ENCODE measurements at places on chromosomes 4 and X.

DNA sequence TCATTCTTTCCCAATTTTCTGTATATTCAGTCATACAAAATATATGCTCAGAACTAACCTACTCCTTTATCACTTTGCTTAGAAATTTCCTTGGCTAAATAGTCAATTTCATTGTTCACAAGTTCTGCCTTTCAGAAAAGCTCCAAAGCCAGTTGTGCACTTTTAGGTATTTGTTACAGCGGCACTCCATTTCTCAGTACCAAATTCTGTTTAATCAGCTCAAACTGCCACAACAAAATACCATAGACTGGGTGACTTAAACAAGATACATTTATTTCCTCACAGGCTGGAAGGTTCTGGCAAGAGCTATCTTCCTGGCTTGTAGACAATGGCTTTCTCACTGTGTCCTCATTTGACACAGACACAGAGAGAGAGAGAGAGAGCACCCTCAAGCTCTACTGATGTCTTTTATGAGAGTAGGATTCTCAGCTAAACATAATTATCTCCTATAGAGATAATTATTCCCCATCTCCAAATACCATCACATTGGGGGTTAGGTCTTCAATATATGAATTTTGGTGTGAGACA lies 188.8 kb upstream of the FSTL5 start:
- DNase-seq: no peak

- DNase-seq: no peak
Measured at GRCh38 chrX:76850851-76851250, 423.3 kb downstream of the MAGEE1 start.

DNA sequence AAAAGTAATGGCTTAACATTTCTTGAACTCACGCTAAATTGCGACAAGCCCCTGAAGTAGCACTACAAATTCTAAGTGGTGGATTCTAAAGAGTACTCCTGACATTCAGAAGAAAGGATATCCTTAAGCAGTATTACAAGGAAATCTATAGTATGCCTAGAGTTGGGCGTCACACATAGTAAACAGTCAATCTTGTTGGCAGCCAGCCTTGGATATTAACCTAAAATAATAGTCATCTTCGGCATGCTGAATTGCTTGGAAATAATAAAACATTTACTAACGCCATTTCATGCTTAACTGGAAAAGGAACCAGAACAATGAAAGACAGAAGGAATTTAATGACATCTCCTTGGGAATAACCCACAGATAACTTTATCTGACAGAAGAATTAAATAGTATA lies 18.6 kb downstream of the ATP8A1 start:
- no peak for DNase-seq

- no peak for DNase-seq
Measured at GRCh38 chrX:50157545-50158135, 43.2 kb downstream of the AKAP4 start.

GRCh38 chr4:100849319-100849718 lies 331.5 kb upstream of the EMCN start:
- DNase-seq: no peak

DNA sequence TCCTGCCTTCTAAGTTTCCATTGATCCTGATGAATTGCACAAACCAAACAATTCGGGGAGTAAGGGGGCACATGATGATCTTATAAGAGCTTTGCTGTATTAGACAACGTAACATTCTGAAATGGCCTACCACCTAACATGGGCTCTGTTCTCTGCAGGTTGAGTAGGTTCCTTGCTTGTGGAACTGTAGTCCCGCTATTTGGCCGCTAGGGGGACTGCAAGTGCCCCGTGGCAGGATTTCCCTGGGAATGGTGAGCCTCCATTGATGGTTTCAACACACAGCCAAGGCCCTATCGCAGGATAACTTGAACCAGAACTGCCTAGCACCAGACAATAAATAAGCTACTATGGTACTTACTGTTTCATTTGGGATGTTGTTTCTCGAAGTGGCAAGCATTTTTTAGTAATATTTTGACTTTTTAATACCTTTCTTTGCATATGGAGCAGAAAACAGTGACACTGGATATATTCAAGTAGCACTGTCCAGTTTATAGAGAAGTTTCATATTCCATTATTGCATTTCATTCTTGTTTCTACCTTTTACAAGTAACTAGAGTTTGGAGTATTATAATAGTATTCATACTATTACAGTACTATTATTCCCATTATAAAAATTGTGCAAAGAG lies 11.9 kb downstream of the AR start:
- DNase-seq: no peak

- DNase-seq: no peak
Measured at GRCh38 chrX:39212456-39212855, 411.2 kb downstream of the MID1IP1 start.

- DNase-seq: no peak
Measured at GRCh38 chrX:152642931-152643564, 5.4 kb downstream of the GABRQ start.

DNA sequence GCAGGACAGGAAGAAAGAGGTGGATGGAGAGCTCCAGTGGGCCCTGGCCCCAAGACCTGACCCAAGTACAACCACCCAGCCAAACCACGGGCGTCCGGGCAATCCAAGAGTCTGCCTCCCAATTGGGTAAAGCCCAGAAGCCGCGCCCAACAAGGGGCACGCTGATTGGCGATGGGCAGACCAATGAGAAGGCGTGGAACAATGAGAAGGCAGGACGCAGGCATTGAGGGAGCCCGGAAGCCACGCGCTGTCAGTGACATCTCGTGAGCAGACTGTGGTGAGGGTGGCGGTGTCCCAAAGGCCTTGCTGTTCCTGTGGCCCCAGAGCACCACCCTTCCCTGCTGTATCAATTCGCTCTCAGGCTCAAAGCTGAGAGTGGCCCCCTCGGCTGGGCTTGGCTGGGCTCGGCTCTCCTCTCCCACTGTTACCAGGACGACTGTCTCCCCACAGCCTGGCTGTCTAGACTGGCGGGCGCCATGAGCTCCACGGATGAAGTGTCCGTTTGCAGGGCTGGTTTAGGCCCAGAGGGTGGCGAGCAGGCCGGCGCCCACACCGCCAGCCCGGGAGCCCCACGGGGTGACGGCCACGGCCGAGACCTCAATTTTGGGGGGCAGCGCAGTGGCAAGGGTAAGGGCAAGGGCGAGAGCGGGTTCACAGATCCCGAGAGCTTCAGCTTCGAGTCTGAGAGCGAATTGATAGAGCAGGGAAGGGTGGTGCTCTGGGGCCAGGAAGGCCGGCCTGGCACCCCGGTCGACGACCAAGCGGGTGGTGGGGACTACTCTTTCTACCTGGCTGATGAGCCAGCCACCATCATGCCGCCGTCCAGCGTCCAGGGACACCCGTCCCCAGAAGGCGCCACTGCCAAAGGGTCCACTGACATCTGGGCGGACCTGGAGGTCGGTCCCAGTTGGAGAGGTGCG lies at the start of gene LOC101059915:
LOC101059915 (plus strand) TSS at position 219 of the 920 bp plus-strand sequence.
- no peak for DNase-seq
